CD4-positive, alpha-beta T cell treated with Interleukin-10 for 1 hour (primary cell): ENCODE measurements at places on chromosomes 4 and X.

- DNase-seq, result no peak
Measured at GRCh38 chrX:28988246-28988645, 401.0 kb downstream of the IL1RAPL1 start.

DNA sequence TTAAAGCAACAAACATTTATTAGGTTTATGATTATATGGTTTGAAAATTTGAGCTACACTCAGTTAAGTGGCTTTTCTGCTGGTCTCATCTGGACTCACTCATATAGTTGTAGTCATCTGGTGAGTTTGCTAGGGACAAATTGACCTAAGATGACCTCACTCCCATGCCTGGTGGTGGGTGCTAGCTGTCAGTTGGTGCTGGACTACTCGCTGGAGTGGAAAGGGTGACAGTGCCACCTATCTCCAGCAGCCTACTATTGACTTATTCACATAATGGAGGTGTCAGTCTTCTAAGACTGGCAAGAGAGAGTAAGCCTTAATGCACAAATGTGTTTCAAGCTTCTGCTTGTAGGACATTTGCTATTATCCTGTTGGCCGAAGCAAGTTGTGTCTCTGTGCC is 88.2 kb downstream of the TASL start:
- DNase-seq, result no peak

GRCh38 chr4:83771113-83771705 is 235.3 kb downstream of the GPAT3 start:
- DNase-seq, result no peak

DNA sequence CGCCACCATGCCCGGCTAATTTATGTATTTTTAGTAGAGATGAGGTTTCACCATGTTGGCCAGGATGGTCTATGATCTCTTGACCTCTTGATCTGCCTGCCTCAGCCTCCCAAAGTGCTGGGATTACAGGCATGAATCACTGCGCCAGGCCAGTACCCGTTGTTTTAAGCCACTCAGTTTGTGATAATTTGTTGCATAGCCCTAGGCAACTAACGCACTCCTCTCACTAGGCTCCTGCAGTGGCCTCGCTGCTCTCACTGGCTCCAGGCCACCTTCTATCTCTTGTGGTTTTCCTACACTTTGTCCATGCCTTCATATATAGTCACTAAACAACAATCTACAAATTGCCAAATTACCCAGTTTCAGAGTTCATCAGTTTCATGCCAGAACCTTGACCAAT is 58.1 kb downstream of the DCHS2 start:
- no peak for DNase-seq

DNA sequence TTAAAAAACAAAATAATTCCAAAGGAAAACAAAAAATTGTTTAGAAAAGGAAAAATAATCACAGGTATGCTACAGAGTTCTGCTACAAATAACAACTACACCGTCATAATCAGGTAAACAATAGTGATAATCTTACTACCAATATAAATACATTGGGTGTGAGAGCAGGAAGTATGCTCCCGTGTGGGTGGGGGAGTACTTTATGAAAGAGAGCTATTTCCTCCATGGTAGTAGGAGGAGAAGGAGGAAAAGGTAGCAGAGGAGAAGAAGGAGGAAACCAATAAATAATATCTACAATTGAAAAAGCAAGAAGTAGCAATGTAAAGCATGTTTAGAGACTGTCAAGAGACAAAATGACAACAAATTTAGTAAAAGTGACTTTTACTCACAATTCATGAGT is 35.1 kb downstream of the TEC start:
- DNase-seq, result no peak

GRCh38 chr4:97720869-97721432 is 422.3 kb downstream of the STPG2 start:
- DNase-seq, result no peak

- no peak for DNase-seq
Measured at GRCh38 chr4:80334568-80334967, 962 bp upstream of the CFAP299 start.
